ENCODE measurements at places on chromosomes 5 and 9.
A peak's percentile ranks its signal among the peaks of the same experiment; 100 is the strongest.

GRCh38 chr5:114830114-114830513 lies 339.6 kb downstream of the TRIM36 start:
- no peak for DNase-seq

DNA sequence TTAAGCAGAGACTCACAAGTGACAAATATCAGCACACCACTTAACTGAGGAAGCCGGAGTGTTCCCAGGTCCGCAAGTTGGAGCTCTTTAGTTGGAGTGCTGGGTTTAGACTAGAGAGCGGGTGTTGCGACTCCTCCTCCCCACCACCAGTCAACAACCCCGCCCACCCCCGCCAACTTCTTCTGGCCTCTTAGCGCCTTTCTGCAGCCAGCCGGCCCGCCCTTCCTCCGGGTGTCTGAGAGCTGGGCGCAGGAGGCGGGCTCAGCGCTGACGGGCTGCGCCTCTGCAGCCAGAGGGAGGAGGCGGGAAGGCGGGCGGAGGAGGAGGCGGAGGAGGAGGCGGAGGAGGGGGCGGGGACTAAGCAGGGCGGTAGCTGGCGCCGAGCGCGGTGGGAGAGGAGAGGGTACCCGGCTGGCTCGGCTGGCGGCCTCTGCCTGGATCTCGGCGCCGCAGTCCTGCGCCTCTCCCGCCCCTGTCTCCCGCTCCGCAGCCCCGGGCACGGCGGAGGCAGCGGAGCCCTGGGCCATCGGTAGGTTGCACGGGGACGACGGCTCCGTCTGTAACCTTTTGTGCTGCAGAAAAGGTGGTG lies at the start of gene MACIR:
TSS of gene MACIR (plus strand) at position 396 of the 589 bp plus-strand sequence. CDS start 17,157 bp downstream, outside the sequence.
- DNase-seq: peak; percentile 85

DNA sequence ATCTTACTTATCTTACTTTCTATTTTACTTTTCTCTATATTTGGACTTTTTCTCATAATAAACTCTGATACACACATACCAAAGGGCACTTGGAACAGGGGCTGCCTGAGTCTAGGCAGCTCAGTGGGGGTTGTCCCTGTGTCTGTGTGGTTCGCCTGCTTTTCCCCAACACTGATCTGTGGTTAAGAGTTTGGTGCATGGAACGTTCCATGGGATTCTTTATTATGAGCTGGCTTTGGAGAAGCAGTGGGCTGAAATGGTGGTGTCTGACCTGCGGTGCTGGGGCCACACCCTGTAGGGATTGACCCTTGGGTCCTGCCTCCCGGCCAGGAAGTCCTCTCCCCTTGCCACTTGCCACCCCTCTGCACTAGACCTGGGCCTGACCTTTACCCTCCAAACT lies 47.4 kb downstream of the ANKRD33B start:
- no peak for DNase-seq

GRCh38 chr5:53712327-53712726 lies 151.9 kb downstream of the NDUFS4 start:
- no peak for DNase-seq

- DNase-seq: no peak
These were observed 169.9 kb downstream of the SLC28A3 start for GRCh38 chr9:84170521-84171141.

GRCh38 chr9:38003946-38004808 lies 64.8 kb downstream of the SHB start:
- DNase-seq: no peak

- no peak for DNase-seq
These were observed 5.5 kb downstream of the CSNK1G3 start for GRCh38 chr5:123517476-123517875.

DNA sequence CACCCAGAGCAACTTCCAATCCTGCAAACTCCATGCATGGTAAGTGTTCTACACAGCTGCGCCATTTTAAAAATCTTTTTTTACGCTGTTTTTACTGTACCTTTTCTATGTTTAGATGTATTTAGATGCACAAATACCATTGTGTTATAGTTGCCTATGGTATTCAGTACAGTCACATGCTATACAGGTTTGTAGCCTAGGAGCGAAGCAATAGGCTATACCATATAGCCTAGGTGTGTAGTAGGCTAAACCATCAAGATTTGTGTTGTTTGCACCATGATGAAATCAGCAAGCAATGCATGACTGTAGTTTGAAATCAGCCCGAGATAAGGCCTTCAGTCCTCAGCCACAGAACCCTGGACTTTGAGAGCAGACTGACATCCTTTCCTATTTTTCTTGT lies 101.2 kb downstream of the LIX1 start:
- no peak for DNase-seq

DNA sequence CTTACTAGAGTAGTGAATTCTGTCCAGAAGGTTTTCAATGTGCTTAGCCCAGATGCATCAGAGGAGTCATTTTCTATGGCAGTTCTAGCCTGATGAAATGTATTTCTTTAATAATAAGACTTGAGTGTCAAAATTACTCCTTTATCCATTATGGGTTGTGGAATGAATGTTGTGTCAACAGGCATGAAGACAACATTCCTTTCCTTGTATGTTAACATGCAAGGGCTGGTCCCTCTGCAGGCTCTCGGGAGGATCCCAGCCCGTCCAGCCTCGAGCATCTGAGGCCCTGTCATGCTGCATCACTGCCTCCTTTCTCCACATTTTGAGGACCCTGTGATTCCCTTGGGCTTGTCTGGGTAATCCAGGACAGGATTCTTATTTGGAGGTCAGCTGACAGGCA lies 42.9 kb upstream of the FAM120AOS start:
- no peak for DNase-seq

- no peak for DNase-seq
These were observed 225.6 kb downstream of the ARHGEF28 start for GRCh38 chr5:73851471-73852181.

Data from stimulated activated CD4-positive, alpha-beta T cell treated with anti-CD3 and anti-CD28 coated beads, Interleukin-2, amount 100 ng/mL, for 24 hours (primary cell).